ENCODE measurements at places on chromosomes 3 and 15.

GRCh38 chr15:39580485-39581241 lies at the start of gene THBS1:
Gene THBS1 (plus strand): TSS chr15:39581079. CDS start chr15:39581858, 779 bp downstream.
- DNase-seq = no peak

DNA sequence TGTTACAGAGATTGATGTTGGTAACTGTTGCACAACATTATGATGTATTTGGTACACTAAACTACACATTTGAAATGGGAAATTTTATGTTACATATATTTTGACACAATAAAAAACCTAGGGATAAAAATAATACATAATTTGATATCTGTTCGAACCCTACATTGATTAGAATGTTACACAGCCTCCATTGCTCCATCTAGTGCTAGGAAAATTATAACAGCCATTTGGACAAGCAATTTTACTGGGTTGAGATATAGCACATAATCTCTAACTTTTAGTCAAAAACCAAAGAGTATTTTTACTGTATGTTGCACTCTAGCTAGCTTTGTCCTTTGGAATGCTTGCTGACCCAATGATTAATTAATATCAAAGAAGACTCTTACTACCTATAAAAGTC lies 108.1 kb downstream of the LSAMP start:
- DNase-seq = no peak

GRCh38 chr15:71532994-71533393 lies 277.4 kb upstream of the NR2E3 start:
- no peak for DNase-seq

- DNase-seq = no peak
Observed at GRCh38 chr3:193387596-193387995, 9.0 kb upstream of the ATP13A5 start.

DNA sequence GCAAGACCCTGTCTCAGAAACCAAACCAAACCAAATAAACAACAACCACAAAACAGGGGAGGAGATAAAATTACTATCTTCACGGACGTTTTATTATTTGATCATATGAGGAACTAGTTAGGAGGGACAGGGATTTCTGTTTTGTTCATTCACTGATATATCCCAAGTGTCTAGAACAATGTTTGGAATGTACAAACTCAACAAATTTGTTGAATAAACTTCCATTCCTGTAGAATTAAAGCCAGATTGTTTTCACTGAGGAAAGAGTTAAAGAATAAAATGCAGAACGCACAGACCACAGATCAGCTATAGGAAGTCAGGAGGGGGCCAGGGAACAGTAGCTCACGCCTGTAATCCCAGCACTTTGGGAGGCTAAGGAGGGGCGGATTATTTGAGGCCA lies 6.5 kb upstream of the STRC start:
- DNase-seq = no peak

GRCh38 chr15:71476823-71477222 lies 333.5 kb upstream of the NR2E3 start:
- no peak for DNase-seq

DNA sequence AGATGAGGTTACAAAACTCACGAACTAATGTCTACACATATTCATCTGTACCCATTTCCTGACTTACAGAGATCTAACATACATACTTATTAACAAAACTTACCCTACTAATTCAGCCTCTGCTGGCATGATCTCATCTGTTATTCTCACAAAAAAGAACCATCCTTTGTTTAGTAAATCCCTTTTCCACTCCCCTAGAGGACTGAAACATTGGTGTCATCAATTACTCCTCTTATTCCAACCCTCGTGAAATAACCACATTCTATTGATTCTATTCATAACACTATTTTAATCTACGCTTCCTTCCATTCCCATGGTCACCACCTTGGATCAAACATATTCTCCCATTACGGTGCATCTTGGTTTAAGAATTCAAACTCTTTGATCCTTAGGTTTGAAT lies 505.9 kb downstream of the SI start:
- no peak for DNase-seq

- no peak for DNase-seq
Observed at GRCh38 chr3:50518436-50518835, 15.0 kb upstream of the CACNA2D2 start.

GRCh38 chr3:27637346-27637995 lies 84.7 kb downstream of the EOMES start:
- no peak for DNase-seq

- no peak for DNase-seq
Observed at GRCh38 chr3:126481808-126482502, 6.3 kb upstream of the ZXDC start.

- DNase-seq = no peak
Observed at GRCh38 chr3:150599611-150600297, 3.4 kb upstream of the SELENOT start.

DNA sequence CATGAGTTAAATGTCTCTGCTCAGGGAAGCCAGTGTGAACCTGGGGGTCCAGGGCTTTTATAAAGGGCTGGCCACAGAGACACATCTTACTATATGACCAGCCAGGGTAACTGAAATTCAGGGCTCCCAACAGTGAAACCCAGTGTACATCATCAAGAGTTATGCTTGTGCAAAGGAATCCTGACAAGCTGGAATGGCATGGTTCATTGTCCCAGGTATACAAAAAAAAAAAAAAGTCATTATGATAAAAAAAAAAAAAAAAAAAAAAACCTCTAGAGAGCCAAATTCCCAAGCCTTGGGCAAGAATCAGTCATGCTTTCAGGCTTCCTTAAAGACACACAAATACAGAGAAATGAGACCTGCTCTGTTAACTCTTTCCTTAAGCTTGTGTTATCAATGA lies 452.0 kb downstream of the GABRG3 start:
- no peak for DNase-seq

- DNase-seq = no peak
Observed at GRCh38 chr15:50676799-50677483, 9.7 kb downstream of the TRPM7 start.

DNA sequence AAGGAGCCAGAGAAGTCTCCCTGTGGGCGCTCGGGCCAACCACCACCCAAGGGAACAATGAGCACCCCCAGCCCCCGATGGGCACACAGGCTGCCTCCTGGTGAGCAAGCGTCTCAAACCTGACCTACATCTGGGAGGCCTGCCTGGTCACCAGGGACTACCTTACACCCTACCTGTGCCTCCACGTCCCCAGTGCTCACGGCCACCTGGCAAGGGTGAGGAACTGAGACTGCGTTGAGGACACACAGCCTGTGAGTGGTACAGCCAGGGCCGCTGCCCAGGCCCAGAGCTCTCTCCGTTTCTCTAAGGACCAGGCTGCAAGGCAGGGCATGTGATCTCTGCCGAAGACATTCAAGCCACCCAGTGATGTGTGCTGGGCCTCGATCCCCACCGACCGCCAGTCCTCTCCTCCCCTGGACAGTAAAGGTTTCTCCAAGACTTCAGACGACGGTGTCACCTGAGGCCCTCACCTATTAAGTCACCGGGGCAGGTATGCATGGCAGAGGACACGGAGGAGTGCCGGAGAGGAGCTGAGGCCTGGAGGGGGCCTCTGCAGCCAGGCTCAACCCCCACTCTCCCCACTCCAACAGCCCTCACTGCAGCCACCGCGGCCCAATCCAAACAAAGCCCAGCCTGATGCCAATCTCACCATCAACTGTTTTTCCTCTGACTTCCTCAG lies 2.8 kb downstream of the GOLGA8A start:
- no peak for DNase-seq

- DNase-seq = no peak
Observed at GRCh38 chr3:196208942-196209695, 2.1 kb downstream of the ZDHHC19 start.

DNA sequence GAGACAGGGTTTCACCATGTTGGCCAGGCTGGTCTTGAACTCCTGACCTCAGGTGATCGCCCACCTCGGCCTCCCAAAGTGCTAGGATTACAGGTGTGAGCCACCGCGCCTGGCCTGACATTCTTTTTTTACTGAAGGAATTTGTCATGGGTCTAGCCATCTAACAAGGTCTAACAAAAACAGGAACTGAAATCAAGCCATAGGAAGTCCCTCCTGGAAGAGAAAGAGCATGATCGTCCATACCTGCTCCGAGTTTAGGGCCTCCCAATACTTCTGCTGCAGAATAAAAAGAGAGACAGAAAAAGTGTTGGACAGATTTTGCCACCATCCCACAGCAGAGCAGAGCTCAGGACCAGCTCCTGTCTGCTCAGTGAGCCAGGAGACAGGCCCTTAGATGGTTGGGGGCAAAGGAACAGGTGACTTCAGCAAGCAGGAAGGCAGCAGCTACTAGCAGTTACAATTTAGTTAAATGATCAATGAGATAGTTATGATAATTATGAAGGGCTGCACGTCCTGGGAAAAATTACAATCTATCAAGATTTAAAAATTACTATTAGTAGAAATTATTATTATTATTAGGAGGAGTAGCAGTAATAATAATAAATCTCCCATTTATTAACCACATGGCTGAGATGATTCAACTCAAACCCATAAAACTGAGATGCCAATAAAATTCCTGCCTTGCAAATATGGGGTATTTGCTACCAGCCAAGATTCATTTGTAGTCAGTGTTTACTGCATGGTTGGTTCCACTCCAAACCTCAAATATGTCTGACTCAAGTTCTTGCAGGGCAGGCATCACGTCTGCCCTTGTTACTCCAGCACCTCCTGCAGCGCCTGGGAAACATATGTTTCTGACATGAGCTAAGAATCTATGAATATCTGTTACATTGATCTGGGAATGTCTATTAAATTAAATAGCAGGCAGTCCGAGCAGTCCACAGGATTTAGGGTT lies 40.1 kb downstream of the TMEM44 start:
- no peak for DNase-seq

DNA sequence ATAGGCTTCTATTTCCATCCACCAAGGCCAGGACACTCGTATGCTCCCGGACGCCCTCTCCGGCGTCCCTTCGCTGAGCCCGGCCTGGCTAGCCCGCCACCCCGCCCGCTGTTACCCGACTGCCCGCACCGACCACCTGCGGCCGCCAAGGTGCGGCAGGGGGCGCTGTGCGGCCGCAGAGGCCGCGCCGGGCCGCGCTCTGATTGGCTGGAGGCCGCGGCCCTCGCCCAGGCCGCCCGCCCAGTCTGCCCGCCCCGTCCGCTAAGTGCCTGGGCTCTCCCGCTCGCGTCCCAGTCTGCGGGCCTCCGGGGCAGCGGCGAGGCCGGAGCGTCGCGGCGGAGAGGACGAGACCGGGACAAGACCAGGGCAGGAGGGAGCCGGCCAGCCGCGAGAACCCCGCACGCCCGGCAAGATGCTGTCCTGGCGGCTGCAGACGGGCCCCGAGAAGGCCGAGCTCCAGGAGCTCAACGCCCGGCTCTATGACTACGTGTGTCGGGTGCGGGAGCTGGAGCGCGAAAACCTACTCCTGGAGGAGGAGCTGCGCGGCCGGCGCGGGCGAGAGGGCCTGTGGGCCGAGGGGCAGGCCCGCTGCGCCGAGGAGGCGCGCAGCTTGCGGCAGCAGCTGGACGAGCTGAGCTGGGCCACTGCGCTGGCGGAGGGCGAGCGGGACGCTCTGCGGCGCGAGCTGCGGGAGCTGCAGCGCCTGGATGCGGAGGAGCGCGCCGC lies at the start of gene SYNM:
TSS of gene SYNM (plus strand) at position 293 of the 726 bp plus-strand sequence. CDS start at position 413, 120 bp downstream.
- DNase-seq = peak; percentile 57

DNA sequence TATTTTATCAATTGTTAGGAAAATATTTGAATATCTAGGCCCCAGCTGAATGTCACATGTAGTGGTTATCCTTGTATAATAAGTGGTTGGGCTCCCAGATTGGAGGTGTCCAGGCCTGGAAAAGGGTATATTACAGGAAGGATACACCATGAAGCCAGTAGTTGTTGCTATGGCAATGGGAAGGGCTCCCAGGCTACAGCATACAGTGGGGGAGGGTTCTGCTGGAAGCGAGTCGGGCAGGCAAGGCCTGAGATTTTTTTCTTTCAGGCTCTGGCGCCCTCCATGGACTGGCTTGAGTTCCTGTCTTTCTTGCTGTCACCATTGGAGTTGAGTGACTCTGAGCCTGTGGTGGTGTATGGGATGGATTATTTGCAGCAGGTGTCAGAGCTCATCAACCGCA lies 8.9 kb downstream of the ECE2 start:
- DNase-seq = peak; percentile 49

- DNase-seq = no peak
Observed at GRCh38 chr15:67857220-67857619, 17.4 kb upstream of the RNU6-1 start.

DNA sequence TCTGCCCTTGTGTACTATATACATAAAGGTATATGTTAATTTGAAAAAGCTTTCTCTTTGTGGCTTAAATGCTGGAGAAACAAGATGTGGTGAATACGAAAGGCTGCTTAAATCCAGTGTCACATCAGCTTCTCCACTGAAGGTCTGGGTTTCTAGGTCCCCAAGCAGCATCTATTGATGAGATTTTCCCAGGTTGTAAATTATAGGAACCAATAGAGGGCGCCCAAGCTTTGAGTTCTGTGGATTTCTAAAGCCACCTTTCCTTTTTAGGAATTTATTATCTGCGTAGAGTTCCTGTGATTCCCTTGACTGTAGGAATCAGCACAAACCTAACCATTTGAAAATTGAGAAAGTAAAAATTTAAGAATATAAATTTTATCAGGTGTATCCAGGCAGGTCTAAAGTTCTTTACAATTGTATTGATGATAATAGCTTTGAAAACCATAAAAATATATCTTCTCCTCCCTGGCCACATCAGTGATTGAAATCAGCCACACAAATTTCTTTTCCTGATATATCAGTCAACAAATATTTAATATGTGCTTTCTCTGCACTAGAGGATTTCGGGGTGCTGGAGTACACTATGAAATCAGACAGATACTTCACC lies 88.3 kb upstream of the ADAMTSL3 start:
- DNase-seq = peak; percentile 1
